ENCODE measurements at places on chromosomes 4 and X. TPM values are rescaled to one million over a fixed set of nuclear protein-coding genes. Genes with fewer than 3 reads are reported as not detected.

The ARHGAP36 gene
- polyA plus RNA-seq: 16.0 TPM

The ZMYM3 gene
- polyA plus RNA-seq: 50.0 TPM

DNA sequence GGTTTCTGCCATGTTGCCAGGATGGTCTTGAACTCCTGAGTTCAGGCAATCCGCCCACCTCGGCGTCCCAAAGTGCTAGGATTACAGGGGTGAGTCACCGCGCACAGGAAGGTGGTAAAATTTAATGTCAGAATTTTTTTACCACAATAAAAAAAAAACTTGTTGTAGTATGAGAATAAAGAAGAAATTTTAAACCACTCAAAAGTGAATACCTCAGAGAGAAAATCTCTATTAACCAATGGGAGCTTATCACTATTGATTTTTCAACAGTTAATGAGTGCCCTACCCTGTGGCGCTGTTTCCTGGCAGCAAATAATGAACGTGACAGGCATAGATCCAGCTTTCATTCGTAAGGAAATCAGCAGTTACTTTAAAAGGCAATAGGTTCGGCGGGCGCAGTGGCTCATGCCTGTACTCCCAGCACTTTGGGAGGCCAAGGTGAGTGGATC lies 32.7 kb upstream of the SLC25A4 start:
- no peak for DNase-seq

DNA sequence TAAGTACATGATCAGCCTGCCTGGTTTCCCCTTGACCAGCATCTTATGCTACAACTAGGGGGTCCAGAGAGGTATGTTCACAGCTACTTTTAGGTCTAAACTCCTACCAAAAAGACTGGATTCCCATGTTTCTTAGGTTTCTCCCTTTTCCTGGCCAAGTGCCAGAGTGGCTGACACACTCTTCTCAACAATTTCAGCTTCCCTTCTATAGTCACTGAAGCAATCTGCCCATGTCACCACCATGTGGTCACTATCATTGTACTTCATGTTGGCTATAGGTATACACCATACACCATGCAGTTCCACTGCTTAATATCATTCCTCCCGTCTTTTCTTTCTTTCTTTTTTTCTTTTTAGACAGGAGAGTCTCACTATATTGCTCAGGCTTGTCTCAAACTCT lies 66.9 kb downstream of the KLHL13 start:
- DNase-seq: no peak

GRCh38 chrX:109848461-109849050 lies 115.5 kb upstream of the ACSL4 start:
- DNase-seq: no peak

DNA sequence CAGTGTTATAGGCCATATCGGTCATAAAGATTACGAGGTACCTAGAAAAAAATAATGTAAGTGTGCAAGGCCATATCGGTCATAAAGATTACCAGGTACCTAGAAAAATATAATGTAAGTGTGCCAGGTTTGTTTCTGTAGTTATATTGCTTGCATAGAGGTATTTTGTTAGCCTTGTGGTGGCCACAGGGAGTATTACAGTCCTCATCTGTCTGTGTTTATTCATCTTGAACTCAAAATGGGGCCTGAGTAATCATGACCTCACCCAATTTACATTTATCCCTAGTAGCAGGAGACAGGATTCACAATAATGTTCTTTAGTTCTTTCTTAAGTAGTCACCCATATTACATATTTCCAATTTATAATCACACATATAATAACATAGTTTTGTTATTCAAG lies 459.7 kb downstream of the MID1IP1 start:
- DNase-seq: no peak

- no peak for DNase-seq
These were observed 109.7 kb downstream of the CRLF2 start for GRCh38 chrX:1102786-1103185.
